Activated CD4-positive, alpha-beta T cell treated with anti-CD3 and anti-CD28 coated beads, Interleukin-2, amount 50 U/mL, for 16 hours (primary cell): ENCODE measurements at places on chromosomes 2 and 18.

DNA sequence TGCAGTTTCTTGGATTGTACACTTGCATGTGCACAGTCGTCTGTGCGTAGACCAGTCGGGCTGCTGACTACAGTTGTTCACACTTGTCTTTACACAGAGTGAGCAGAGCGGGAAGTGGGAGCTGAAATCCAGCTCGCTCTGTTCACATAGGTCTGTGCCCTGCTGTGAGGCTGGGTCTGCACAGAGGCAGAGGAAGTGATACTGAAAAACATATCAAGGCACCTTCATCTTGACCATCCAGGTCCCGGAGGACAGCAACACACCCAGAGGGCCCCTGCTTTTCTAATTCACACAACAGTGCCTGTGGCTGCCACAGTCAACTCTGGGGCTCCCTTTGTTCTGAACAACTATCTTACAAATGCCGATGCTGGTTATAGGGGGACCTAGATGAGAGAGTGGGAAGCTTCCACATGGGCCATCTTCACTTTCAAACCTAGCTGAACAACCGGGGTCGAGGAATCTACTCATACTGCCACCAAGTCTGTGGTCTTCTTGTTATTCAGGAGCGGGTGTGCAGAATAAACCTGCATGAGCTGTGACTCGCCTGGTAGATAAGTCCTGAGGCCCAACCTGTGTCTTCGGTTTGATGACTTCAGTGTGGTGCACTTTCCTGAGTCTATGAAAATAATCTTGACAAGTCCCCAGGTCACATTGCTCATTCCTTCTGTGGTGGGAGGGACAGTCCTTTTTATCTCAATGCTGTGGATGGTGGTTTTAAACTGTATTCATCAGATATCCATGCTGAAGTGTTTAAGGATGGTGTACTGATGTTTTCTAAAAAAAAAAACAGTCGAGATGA is 3.5 kb upstream of the ADNP2 start:
- DNase-seq = peak; percentile 5

GRCh38 chr2:48170281-48170680 is 264.0 kb upstream of the FBXO11 start:
- no peak for DNase-seq

GRCh38 chr2:120625865-120626560 is 109.7 kb upstream of the GLI2 start:
- no peak for DNase-seq

DNA sequence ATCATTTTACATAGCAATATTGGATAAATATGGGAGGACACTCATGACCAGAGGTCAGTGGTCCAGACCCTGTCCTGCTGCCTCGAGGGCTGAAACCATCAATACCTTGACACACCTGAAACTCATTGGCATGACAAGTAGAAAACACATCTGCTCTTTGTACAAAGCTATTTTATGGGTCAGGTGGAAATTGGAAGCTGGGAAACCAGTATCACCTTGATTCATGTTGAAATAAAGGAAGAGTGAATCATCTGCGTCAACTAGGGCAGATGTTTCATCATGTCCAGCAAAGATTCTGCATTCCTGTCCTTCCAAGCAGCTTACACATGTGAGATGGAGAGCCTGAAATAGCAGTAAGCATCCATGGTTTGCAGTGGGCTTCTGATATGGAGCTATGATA is 80.0 kb upstream of the ERBB4 start:
- no peak for DNase-seq

GRCh38 chr18:37521510-37522465 is 43.8 kb downstream of the CELF4 start:
- no peak for DNase-seq

- no peak for DNase-seq
These were observed 101.9 kb downstream of the CTIF start for GRCh38 chr18:48640566-48641270.

DNA sequence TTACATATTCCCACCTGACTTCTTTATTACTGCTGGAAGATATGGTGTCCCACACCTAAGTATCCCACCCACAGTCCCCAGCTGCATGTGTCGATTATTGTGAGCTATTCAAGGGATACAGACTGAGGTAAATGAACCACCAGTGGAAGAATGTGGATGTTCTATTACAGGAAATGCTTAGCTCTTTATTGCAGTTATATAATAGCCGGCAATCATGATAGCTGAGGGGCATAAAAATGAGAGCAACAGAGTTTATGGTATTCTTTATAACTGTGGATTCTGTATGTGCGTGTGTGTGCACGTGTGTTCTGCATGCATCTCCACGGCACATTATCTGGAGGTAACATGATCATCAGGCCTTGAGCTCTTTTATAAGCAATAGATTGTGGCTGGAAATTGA is 198.9 kb downstream of the NEDD4L start:
- DNase-seq = no peak

DNA sequence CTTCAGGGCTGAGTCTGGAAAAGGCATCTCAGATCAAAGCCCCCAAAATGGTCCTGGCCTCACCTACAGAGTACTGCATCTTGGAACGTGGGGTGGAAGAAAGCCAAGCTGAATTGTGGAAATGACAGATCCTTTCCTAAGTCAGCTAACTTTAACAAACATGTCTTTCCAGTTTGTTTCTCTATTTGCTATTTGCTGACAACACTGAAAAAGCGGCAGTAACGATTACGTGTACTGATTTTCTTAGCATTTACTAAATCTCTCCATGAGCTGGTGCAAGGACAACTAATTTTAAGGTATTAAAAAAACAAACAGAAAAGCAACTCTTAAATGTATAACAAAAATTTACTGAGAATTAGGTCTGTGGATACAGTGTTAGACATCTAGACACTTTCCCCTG is 1.1 kb downstream of the HIBCH start:
- DNase-seq = no peak

GRCh38 chr18:78459668-78460067 is 520.0 kb upstream of the SALL3 start:
- DNase-seq = no peak

DNA sequence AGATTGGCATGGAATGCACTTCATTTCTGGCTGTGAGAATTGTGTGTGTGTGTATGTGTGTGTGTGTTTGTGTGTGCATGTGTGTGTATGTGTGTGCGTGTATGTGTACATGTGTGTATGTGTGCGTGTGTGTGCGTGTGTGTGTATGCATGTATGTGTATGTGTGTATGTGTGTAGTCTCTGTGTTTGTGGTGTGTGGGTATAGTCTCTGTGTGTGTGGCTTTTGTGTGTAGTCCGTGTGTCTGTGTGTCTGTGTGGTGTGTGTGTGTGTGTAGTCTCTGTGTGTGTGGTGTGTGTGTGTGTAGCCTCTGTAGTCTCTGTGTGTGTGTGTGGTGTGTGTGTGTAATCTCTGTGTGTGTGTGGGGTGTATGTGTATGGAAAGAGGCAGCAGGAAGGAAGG is 247.3 kb upstream of the SOX11 start:
- DNase-seq = no peak

DNA sequence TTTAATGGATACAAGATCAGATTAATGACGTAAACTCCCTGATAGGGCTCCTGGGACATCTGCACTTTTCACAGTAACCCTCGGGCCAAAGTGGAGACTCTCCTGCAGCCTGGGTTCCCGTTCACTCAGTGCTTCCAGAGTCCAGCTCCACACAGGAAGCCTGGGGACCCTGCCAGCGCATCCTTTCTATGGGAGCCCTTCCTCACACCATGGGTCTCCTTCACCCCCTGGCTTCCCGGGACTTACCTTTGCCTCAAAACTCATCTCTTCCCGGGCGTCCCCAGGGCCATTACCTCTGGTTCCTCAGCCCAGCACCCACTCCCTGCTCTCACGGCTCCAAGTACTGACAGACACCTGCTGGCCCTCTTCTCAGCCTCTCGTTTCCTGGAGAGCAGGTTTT is 40.7 kb upstream of the KLF11 start:
- DNase-seq = no peak

- no peak for DNase-seq
These were observed 40.0 kb downstream of the SLC40A1 start for GRCh38 chr2:189540551-189540950.

- DNase-seq = no peak
These were observed 61.1 kb downstream of the ANTXR1 start for GRCh38 chr2:69073928-69074570.

DNA sequence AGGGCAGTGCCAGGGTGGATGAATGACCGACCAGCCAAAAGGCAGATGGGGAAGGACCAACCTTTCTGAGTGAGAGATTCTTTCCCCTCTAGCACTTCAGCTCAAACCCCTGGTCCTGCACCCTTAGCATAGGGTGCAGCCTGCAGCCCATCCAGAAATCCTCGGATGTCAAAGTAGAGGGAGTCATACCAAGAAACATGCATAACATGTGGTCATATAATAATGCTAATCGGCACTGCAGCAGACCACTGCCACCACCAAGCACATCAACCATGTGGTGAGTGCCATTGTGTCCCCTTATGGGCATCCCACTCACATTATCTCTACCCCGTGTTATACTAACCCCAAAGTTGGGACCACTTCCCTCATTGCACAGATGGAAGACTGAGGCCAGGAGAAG is 17.7 kb downstream of the ATOH8 start:
- no peak for DNase-seq

DNA sequence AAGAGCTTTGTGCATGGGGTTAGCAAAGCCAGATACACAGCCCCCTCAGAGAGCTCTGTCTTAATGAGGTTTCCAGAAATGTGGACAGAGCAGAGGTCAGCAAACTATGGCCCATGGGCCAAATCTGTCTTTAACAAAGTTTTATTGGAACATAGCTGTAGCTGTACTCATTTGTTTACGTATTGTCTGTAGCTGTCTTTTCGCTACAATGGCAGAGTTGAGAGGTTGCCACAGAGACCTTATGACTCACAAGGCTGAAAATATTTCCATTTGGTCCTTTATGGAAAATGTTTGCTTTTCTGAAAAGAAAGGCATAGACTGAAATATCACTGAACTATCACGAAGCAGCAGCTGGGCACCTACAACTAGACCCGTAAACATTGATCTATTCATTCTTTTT is 841.8 kb downstream of the SLC4A3 start:
- DNase-seq = no peak

GRCh38 chr2:95071856-95072255 is 46.3 kb downstream of the MAL start:
- DNase-seq = no peak

DNA sequence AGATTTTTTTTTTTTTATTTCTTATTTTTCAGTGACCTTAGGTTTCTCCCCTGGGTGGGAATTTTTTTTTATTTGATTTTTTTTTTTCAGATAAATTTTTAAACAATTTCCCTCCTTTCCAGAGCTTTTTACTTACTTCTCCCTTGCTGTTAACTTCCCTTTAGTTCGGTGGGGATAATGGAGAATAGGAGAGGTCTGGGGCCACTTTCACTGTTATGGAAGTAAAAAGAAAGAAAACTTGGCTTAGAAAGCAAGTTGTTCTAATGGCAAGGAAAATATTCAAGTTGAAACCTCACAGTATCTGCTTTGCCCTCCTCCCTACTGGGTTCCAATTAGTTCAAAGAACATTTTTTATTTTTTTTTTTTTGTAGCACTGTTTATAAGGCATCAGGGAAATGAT is 537.1 kb upstream of the NXPH2 start:
- no peak for DNase-seq

- no peak for DNase-seq
These were observed 133.5 kb upstream of the MGAT5 start for GRCh38 chr2:134120406-134120732.
